ENCODE measurements at places on chromosomes 5 and 9. TPM values are rescaled to one million over a fixed set of nuclear protein-coding genes. Genes with fewer than 3 reads are reported as not detected.

The PIP5K1B gene
- not detected for total RNA-seq

DNA sequence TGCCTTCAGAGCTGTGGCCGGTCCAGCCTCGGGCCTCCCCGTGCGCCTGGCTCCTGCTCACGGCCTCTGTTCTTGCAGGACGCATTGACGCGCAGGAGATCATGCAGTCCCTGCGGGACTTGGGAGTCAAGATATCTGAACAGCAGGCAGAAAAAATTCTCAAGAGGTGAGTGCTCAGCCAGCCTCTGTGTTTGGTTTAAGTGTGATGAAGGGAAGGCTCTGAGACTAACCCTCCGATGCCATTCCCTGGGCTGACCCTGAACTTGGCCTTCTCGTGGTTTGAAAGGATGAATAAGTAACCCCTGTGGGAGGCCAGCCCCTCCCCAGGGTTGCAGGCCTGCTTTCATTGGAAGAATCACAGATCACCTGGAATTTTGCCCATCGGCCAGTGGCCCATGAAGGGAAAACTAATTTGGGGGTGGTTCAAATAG is 26.3 kb downstream of the PTGES2 start:
- H3K36me3 ChIP-seq, result peaks cover 25% of the 10 kb centered on the region
- peak overlapping the region; percentile 97 for H3K4me3 ChIP-seq
- peak overlapping the region; percentile 65 for H3K27ac ChIP-seq
- peaks cover 47% of the 10 kb centered on the region for H3K4me1 ChIP-seq
- no peak for DNase-seq

DNA sequence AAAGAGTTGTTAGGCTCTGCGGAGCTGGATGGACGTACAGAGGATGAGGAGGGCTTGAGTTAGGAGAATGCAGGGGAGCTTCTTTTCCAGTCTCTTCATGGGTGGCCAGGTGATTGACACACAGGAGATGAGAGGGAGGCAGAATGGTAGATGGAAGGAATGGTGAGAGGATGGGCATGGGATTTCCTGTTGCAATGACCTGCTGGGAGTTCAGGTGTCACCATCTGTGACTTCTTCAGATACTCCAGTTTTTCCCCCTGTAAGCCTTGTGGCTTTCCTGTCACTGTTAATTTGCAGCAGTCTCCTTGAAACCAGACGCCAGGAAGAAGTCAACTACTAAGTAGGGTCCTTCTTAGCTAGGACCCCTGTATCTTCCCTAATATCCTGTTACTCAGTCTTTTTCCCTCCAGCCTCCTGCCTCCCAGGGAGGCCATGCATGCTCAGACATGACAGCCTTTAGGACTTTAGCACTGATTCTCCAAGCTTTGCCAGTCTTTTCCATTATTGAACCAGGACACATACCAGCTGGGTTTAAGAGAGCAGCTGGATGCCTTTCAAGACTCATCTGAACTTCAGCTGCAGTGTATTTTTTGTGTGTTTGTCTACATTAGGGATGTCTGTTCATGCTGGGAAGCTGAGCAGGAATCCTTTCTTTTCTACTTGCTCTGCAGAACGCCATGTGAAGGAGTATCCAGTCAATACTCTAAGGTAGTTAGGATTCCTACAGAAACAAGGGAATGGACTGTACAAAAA is 67.2 kb upstream of the CD180 start:
- no peaks in the 10 kb centered on the region for H3K27me3 ChIP-seq
- peaks cover 28% of the 10 kb centered on the region for H3K4me1 ChIP-seq
- no peaks in the 10 kb centered on the region for H3K36me3 ChIP-seq
- H3K27ac ChIP-seq, result no peak overlapping the region

The SCGB3A2 gene
- not detected for total RNA-seq

DNA sequence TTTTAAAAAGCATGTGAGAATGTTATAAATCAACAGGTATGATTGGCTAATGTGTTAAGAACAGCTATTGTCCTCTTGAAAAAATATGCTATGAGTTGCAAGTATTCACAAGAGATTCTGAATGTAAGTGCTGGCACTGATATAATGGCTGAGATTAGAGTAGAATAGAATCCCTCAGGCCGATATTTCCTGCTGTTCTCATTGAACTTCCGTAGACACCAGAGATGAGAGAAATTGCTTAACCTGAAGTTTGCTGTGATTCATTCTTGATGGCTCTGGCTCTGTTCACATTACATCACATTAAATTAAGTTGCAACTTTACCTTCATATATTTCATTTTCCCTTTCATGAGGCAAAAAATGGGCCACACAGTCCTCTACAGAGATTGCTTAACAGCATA is 114.5 kb downstream of the BAAT start:
- H3K36me3 ChIP-seq, result no peaks in the 10 kb centered on the region
- H3K4me3 ChIP-seq, result no peak overlapping the region
- H3K4me1 ChIP-seq, result no peaks in the 10 kb centered on the region
- no peak for DNase-seq

The FST gene
- total RNA-seq, result 4.9 TPM

- H3K4me1 ChIP-seq, result no peaks in the 10 kb centered on the region
- H3K4me3 ChIP-seq, result no peak overlapping the region
- peaks cover 4% of the 10 kb centered on the region for H3K36me3 ChIP-seq
- no peak for DNase-seq
- H3K27ac ChIP-seq, result peak overlapping the region; percentile 24
Measured at GRCh38 chr9:81363916-81364480, 325.3 kb downstream of the TLE1 start.

The WNT8A gene
- not detected for total RNA-seq

DNA sequence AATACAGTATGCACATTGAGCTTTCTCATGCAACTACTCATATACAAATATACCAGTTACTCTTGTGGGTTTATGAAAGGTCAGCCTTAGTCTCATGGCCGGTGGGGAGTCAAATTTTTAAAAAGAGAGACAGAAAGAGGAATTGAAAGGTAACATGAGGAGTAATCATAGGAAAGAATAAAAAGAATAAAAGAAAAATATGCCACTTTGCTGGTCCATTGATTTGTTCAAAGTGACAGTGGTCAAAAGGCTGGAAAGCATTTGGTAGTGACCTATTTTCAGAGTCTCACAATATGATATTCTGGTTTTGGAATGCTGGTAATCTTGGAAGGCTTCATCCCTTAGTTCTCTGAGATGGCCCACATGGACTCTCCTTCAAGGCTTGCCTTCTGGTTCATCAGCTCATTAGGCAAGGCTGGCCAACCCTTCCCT is 67.0 kb downstream of the ZNF366 start:
- H3K4me1 ChIP-seq, result peaks cover 70% of the 10 kb centered on the region
- no peak overlapping the region for H3K4me3 ChIP-seq
- no peaks in the 10 kb centered on the region for H3K36me3 ChIP-seq
- H3K27ac ChIP-seq, result peak overlapping the region; percentile 93
- DNase-seq, result no peak
- no peaks in the 10 kb centered on the region for H3K27me3 ChIP-seq

The EDIL3 gene
- total RNA-seq, result 604 TPM

DNA sequence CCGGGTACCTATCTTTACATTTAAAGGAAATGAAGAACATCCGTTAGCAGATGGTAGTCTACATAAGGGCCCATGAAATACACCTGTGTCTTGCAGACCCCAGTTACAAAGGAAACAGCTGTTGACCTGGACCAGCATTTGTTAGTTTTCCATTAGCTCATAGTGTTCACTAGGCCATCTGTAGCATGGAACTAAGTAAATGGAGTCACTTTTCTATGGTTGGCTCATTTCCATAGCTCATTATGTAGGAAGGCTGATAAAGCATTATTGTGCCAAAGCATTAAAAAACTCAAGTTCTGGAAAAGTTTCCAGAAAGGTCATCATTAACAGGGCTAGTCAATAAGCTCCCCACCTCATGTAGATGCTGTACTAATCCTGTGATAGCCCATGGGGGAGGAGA is 62.1 kb downstream of the PCSK1 start:
- peaks cover 5% of the 10 kb centered on the region for H3K36me3 ChIP-seq
- H3K4me1 ChIP-seq, result no peaks in the 10 kb centered on the region
- H3K27me3 ChIP-seq, result peaks cover 34% of the 10 kb centered on the region
- DNase-seq, result no peak

DNA sequence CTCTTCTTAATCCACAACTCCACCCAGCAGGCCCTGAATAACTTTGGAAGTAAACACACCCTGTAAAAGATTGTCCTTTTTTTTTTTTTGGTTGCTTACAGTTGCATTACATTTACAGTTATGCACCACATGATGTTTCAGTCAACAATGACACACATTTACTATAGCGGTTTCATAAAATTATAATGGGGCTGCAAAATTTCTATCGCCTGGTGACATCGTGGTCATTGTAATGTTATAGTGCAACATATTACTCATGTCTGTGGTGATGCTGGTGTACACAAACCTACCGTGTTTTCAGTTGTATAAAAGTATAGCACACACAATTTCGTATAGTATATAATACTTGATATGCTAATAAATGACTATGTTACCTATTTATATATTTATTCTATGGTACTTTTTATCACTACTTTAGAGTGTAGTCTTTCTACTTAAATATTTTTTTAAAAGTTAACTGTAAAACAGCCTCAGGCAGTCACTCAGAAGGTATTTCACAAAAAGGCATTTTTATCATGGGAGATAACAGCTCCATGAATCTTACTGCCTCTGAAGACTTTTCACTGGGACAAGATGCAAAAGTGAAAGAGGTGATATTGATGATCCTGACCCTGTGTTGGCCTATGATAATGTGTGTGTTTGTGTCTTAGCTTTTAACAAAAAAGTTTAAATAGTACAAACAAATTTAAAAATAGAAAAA is 695.4 kb upstream of the CDH18 start:
- H3K27me3 ChIP-seq, result peaks cover 12% of the 10 kb centered on the region
- H3K4me3 ChIP-seq, result no peak overlapping the region
- no peaks in the 10 kb centered on the region for H3K36me3 ChIP-seq

GRCh38 chr9:77896269-77896937 is 135.2 kb downstream of the GNAQ start:
- peaks cover 2% of the 10 kb centered on the region for H3K36me3 ChIP-seq
- DNase-seq, result no peak
- no peak overlapping the region for H3K27ac ChIP-seq
- no peak overlapping the region for H3K4me3 ChIP-seq
- no peaks in the 10 kb centered on the region for H3K27me3 ChIP-seq
